Suprapubic skin (tissue), 4 donors: ENCODE measurements at places on chromosomes 1 and 21. TPM values are rescaled to one million over a fixed set of nuclear protein-coding genes. Genes with fewer than 3 reads are reported as not detected.

Gene RHBG
- 14.8 TPM for total RNA-seq

Gene UBE2Q1
- 60.2 TPM for total RNA-seq

Gene FCRL5
- not detected for total RNA-seq

Gene KCNC4
- 15.8 TPM for total RNA-seq

Gene CDC42BPA
- 16.0 TPM for total RNA-seq

Gene TNNI3K
- 3.2 TPM for total RNA-seq

Gene TMCC2
- 4.3 TPM for total RNA-seq

Gene SHCBP1L
- not detected for total RNA-seq

Gene NOL9
- total RNA-seq = 22.8 TPM

Gene C1orf167
- 6.1 TPM for total RNA-seq

Gene CELA2B
- total RNA-seq = not detected

Gene SYCP1
- not detected for total RNA-seq

Gene GDAP2
- total RNA-seq = 27.3 TPM

Gene FCRL2
- total RNA-seq = not detected

Gene BTBD8
- total RNA-seq = 1.9 TPM

Gene FOXE3
- total RNA-seq = not detected

Gene AMY1A
- not detected for total RNA-seq

Gene SAMD11
- total RNA-seq = not detected

Gene PLD5
- total RNA-seq = 0.21 TPM

Gene ROR1
- 21.7 TPM for total RNA-seq

Gene BRWD1
- 75.8 TPM for total RNA-seq
